HTR-8/SVneo (cell line): ENCODE measurements at places on chromosomes 6 and 20.

DNA sequence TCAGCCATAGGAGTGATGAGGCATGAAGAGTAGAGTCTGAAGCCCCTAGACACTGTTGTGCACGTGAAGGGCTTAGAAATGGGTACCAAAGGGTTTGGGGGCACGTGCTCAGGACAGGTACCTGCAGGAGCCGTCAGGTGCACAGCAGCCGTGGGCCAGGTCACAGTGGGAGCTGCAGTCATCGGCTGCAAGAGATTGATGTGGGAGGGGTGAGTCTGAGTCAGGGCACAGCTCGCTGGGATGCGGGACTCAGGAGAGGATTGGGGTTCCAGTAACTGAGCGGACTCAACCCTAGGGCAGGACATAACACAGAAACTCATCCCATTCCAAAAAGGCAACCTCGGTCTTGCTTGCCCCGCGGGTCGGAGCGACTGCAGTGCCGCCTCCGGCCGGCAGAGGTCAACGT is 1.1 kb downstream of the DLK2 start:
- no peak for DNase-seq

- DNase-seq = no peak
Observed at GRCh38 chr20:873875-874607, 40.5 kb downstream of the FAM110A start.

GRCh38 chr6:105428342-105428957 is 25.6 kb upstream of the PREP start:
- DNase-seq = no peak

- no peak for DNase-seq
Observed at GRCh38 chr6:120320481-120321162, 971.1 kb upstream of the MAN1A1 start.

GRCh38 chr20:48595495-48596333 is 232.1 kb downstream of the PREX1 start:
- no peak for DNase-seq

- DNase-seq = no peak
Observed at GRCh38 chr20:58722877-58723627, 30.5 kb downstream of the NPEPL1 start.

GRCh38 chr6:21942897-21943296 is 349.3 kb downstream of the SOX4 start:
- DNase-seq = no peak

DNA sequence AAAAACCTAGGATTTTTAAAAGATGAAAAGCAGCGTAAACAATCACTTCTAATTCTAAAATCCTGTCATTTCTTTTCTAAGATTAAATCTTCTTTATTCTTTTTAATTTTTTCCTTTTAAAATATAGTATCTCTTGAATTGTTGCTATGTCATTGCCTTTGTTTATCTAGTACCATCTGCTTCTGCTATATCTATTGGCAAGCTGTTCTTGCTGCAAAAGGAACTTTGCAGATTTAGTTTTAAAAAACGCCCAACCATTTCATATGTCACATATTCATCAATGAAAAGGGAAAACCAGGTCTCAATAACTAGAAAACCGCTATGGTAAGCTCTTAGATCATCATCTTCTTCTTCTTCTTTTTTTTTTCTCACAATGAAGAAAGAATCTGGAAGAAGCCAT is 11.5 kb upstream of the EEF1A1 start:
- DNase-seq = no peak

GRCh38 chr6:21742238-21742660 is 148.7 kb downstream of the SOX4 start:
- DNase-seq = no peak

DNA sequence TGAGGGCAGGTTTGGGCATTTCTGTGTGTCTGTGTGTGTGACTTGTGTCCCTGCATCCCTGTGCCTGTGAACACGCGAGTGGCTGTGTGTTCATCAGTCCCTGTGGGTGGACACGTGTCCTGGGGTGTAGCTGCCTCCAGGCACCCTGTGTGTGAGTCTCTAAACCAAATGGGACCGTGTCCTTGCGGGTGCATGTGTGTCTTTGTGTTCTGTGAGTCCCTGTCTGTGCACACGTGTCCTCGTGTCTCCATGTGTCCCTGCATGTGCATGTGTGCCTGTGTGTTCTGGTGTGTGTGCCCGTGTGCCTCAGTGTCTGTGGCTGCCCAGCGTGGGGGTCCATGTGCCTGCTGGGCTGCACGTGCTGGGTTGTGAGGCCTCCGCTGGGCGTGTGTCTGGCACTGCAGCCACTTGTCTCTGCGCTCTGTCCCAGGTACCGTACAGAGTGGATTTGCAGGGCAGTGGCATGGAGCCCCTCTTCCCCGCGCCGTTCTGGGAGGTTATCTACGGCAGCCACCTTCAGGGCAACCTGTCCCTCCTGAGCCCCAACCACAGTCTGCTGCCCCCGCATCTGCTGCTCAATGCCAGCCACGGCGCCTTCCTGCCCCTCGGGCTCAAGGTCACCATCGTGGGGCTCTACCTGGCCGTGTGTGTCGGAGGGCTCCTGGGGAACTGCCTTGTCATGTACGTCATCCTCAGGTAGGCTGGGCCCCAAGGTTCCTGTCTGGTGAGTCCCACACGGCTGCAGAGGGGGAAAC is 8.2 kb upstream of the LKAAEAR1 start:
- no peak for DNase-seq

DNA sequence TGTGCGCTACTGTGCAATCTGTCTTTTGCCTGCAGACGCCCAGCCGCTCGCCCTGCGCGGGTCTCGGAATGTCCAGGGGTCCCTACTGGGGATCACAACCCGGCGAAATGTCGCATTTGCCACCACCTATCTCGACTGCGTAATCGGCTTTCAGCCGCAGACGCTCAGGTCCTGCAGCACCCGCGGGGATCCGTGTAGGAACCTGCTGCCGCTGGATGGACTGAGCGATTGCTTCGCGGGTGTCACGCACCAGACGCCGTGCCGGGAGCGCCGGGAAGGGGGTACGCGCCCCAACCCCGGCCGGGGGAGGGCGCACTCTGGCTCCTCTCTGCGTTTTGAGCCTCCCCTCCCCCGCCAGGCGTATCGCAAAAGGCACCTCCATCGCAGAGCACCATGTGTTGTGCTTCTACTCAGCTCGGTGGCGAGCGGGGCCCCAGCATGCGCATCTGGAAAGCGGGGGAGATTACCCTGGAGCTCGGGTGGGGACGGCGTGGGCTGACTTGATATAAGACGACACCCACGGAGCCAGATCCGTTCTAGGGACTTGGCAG is 747 bp upstream of the PTPRA start:
- DNase-seq = peak; percentile 41

DNA sequence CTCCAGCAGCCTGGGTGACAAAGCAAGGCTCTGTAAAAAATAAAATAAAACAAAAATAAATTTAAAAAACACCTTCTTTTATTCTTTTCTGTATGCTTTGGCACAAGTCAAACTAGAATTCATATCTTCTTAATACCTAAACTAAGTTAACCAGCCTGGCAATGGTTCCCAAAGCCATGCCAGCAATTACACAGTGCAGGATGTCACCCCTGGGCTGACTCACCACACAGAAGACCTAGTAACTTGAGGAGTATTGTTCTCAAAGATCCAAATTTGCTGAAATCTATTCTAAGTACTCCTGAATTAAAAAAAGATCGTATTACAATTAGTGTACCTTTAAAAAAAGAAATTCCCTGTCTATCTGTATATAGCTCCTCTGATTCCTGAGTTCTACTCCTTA is 162.7 kb upstream of the SGK1 start:
- DNase-seq = no peak

DNA sequence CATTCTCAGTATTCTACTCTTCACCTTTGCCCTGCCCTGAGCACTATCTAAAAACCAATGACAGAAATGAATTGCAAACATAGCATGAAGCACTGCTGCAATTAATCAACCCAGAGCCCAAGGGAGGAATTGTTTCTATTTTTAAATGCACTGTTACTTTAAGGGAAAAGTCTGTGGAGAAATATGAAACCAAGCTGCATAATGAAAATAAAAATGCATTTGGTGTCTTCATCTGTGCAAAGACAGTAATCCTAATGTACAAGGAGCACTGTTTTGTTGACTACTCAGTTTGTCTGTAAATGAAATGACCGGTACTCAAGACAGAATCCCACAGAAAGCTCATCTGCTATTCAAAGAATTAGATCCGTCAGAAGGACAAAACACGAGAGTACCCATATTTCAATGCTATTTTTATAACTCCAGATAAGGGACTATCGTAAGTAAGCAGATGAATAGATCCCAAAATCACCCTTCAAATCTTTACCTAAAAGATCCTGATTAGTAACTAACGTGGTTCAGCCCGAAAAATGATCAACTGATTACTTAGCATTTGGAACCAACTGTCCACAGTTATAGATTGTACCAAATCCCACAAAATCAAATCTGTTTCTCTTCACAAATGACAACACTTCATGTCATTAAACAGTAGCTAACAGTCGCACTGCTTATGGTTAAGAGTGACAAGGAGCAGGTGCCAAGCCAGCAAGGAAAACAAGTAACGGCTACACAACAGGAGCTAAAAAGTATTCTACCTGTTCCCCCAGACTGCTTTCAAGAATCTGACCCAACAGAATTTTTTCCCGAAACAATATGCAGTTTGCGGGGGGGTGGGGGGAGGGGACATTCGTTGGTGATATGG is 2.4 kb downstream of the KIF13A start:
- no peak for DNase-seq

DNA sequence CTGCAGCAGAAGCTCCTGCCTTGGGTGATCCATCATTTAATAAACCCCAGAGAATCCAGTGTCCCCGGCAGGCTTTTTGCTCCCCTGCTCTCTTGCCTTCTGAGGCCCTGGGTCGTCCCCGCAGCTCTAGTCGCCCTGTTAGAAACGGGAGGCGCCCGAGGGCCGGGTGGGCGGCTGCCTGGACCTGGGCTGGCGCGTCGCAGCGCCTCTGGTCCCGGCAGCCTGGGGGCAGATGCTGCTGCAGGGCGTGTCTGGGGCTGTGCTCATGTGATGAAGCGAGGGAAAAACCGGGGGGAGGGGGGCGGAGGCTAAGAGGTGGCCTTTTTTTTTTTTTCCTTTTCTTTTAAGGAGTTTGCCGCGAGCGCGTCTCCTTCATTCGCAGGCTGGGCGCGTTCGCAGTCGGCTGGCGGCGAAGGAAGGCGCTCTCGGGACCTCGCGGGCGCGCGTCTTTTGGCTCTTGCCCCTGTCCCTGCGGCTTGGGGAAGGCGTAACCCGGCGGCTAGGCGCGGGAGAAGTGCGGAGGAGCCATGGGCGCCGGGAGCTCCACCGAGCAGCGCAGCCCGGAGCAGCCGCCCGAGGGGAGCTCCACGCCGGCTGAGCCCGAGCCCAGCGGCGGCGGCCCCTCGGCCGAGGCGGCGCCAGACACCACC is 394 bp downstream of the AKAP12 start:
- peak; percentile 69 for DNase-seq

GRCh38 chr6:5453546-5453945 is 192.2 kb downstream of the FARS2 start:
- no peak for DNase-seq

DNA sequence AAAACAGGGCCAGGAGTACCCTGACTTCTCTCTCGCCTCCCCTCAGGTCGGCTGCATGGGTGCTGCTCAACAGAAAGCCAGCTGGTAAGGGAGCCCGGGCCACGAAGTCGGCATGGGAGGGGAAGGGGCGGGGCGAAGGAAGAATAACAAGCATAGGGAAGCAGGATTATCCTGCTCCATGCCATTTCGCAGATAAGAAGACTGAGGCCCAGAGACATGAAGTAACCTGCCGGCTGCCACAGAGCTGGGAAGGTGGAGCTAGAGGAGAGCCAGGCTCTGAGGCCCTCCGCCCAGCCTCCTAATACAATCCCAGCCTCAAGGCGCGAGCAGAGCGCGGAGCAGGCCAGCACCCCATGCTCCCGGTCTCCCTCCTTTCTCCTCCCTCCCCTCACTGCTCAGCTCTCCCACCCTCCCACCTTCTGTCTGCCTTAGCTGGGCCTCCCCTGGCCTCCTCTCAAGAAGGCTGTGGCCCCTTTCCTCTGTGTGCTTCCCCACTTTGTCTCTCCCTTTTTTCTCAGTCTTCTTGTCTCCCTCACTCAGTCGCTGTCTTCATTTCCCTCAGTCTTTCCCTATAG is 13.2 kb upstream of the HMGA1 start:
- no peak for DNase-seq

- DNase-seq = no peak
Observed at GRCh38 chr6:157941101-157941863, 40.4 kb upstream of the SYNJ2 start.

DNA sequence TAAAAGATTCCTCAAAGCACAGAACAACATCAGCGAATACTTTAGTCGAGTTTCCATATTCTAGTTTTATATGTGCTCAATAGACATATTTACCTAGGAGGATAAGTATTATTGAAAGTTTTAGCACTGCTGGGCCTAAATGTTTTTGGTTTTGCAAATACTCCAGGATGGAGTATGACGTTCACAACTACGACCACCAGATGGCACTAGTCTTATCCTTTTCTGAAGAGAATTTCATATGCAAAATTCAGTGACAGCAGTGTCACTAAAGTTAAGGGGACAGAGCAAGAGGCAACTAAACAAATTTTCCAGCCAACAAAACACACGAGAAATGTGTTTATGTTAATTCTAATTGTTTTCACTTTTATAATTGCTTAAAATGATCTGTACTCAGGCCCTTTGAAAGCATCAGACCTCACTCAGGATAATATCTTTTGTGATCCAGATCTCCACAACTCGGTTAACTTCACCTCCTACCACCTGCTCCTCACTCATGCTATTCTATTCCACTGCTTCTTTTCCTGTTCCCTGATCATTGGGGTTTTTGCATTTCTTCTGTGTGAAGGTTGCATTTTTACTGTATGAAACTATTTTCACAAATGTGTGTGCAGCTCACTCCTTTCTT is 220.8 kb downstream of the TRDN start:
- DNase-seq = peak; percentile 10

GRCh38 chr6:65189236-65189881 is 517.7 kb downstream of the EYS start:
- no peak for DNase-seq

DNA sequence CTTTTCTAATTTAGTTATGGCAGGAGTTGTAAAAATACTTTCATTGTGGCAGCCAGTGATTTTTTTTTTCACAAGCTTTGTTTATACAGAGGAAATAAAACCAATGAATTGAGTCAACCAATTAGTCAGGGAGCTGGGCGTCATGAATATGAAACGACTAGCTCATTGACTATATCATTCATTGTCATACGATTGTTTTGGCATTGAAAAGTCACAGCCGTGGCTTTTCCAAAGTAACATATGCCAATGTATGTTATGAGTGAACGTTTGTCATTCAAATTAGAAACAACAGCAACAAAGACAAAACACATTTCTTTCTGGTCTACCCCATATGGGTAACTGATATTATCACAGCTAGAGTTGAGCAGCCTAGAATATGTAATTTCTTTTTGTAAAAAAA is 810.6 kb downstream of the EPHA7 start:
- no peak for DNase-seq

GRCh38 chr20:3334156-3334943 is 73.1 kb downstream of the DNAAF9 start:
- DNase-seq = no peak

GRCh38 chr6:167578371-167578901 is 248.3 kb upstream of the AFDN start:
- no peak for DNase-seq
